ENCODE measurements at places on chromosomes 4 and X.
A peak's percentile ranks its signal among the peaks of the same experiment; 100 is the strongest.

DNA sequence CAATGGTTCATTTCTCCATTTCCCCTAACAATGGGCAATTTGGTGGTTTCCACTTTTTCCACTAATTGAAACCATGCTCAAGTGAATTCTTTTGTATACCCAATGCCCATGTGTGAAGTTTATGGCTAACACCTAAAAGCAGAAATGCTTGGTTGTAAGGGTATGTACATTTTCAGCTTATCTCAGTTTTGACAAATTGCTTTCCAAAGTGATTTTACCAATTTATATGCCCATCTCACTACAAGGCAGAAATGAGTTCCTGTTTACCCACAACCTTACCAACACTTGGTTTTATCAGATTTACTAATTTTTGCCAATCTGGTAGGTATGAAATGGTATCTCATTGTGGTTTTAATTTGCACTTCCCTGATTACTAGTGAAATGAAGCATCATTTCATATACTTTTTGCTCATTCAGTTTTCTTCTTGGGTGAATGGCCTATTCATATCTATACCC is 14.8 kb downstream of the GPR34 start:
- DNase-seq = no peak

DNA sequence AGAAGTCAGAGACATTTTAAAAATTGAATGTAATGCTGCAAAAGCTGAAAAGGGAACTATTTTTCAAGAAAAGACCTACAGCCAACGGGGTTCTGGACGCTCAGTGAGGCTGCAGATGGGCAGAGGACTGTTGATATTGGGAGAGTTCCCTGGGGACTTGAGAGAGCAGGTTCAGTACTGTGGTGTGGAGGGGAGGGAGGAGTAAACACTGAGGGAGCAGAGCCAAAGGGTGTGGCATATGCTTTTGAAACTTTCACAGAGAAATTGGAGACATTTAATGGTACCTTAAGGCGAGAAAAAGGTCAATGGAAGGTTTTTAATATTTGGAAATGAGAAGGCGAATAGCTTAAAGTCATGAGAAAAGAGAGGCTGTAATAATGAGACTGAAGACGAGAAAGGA is 62.2 kb upstream of the GPM6A start:
- DNase-seq = no peak

DNA sequence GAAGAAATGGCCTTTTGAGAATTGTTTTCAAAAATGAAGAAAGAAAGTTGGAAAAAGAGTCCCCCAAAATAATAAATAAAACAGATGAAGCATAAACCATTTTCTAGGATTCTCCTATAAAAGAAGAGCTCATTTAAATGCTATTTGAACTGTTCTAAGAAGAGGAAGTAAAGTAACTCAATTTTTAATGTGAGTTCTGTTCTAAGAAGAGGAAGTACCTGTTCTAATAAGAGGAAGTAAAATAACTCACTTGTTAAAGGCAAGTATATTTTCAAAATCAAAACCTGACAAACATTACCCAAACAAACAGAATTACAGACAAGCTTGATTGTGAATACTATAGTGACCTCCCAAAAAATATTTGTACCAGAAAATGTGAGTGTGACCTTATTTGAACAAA is 1326.3 kb downstream of the C4orf33 start:
- DNase-seq = no peak

GRCh38 chr4:108166441-108167315 is 2.1 kb downstream of the LEF1 start:
- DNase-seq = peak; percentile 72

- no peak for DNase-seq
Measured at GRCh38 chr4:68724426-68724825, 54.0 kb upstream of the UGT2B15 start.

DNA sequence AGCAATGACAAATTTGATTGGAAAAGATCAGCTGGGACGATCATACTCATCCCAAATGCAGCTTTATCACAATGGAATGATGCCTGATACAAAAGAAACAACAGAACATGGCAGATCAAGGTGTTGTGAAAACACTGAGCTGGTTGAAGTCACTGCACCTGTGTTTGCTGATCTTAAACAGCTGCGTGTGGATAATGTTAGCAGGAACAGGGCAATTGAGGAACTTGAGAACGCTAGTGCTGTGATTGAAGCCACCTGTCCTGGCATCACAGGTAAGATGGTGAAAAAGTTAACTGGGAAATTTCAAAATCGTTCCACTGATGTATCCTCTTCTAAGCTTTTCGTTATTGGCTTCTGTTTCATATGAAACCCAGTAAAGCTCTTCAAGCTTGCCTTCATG is 27.4 kb upstream of the SOD3 start:
- no peak for DNase-seq

GRCh38 chr4:101993002-101993841 is 202.7 kb downstream of the BANK1 start:
- no peak for DNase-seq

DNA sequence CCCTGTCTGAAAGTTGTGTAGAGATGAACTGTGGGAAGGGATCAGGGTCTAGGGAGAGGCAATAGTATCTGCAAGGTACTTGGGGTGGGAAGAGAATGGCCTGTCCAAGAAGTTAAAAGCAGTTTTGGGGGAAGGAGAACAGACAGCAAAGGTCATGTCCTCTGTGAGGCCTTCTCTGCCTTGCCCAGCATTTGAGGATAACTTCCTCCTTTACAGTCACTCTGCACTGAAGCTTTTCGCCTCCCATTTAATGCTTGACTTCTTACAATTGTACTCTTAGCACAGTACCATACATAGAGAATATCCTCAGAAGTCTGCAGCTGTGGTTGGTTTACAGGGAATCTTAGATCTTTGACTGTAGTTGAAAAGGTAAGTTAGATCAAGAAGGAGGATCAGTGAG is 121.8 kb upstream of the AP1S2 start:
- no peak for DNase-seq

- no peak for DNase-seq
Measured at GRCh38 chr4:2878346-2878745, 34.7 kb downstream of the ADD1 start.

DNA sequence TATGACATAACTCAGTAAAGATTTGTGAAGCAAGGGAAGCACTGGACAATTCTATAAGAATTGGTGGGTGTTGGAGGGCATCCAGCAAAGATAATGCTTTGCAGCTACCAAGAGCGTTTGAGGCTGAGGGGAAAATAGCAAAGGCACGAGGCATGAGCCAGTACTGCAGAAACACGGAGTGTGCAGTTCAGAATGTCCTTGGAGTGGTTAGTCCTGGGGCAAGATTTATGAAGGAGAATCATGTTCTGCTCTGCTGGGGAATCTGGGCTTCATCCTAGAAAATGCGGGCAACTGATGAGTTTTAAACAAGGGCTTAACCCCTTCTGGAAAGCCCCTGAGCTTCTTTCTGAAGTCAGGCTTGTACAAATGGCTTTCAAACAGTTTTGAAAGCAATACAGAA is 452.5 kb downstream of the IL15 start:
- no peak for DNase-seq

DNA sequence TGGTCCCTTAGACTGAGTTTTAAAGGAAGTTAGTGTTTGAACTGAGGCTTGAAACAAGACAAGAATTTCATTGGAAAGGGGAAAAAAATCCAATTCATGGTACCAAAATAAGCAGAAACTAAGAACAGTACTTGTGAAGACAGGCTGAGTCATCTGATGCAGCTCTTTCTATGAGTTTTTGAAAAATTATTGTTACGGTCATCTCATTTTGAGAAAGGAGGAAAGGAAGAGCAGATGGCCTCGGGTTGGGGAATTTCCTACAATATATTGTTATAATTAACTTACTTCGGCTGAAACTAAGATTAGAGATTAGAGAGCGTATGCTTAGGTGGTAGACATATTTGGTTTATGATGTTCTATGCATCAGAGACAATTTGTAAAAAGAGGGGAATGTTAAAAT is 2164.8 kb upstream of the AGA start:
- no peak for DNase-seq

- DNase-seq = no peak
Measured at GRCh38 chrX:46777971-46778810, 19.3 kb upstream of the SLC9A7 start.

GRCh38 chrX:49237060-49237459 is 1.8 kb downstream of the CCDC22 start:
- DNase-seq = no peak
